SJCRH30 (cell line): ENCODE measurements at places on chromosomes 5 and 9. TPM values are rescaled to one million over a fixed set of nuclear protein-coding genes. Genes with fewer than 3 reads are reported as not detected.

DNA sequence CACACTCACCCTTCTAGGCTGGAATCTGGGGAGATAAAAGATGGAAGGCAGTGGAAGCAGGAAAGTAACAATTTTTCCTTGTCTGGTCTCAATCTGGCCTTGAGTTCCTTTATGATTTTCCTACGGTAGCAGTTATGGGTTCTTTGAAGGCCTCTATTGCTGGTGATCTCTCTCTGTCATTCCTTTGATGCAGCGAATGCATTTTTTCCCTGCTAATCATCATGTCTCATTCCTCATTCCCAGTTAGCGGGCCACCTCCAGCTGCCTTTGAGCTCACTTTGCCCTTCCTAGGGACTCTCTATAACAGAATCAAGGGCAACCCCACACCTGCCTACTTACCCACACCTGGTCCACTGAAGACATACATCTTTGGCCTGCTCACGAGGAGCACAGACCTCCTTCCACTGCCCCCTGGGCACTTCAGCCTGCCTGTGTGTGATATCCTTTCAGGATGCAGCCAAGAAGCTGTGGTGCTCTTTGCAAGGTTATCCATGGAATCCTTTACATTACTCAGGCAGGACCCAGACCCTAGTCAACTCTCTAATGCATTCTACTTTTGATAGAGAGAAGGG lies 191.7 kb downstream of the DRD1 start:
- no peak for DNase-seq

GRCh38 chr5:31844622-31845345 lies 205.9 kb downstream of the PDZD2 start:
- no peak for DNase-seq

GRCh38 chr9:37542895-37543294 lies 33.3 kb downstream of the FBXO10 start:
- DNase-seq, result no peak

GRCh38 chr5:131997026-131997726 lies 14.3 kb downstream of the ACSL6 start:
- DNase-seq, result no peak

Gene PPP2R2B
- total RNA-seq, result 0.04 TPM in 1 of 2 replicates, not detected in the other

DNA sequence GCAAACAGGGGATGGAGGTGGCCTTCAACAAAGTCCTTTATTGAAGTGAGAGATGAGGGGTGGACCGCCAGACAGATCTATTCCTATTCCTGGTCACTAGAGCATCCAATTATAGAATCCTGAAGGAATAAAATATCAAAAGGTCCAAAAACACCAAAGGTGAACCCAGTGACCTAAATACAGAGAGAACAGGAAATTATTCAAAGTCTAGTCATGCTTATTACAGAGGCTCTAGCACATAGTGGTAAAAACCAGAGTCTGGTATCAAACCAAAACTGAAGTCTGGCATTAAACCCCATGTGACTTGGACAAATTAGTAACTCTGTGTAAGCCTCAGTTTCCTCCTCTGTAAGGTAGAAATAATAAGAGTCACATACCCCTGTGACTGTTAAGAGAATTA lies 100.5 kb upstream of the SNX2 start:
- DNase-seq, result no peak

DNA sequence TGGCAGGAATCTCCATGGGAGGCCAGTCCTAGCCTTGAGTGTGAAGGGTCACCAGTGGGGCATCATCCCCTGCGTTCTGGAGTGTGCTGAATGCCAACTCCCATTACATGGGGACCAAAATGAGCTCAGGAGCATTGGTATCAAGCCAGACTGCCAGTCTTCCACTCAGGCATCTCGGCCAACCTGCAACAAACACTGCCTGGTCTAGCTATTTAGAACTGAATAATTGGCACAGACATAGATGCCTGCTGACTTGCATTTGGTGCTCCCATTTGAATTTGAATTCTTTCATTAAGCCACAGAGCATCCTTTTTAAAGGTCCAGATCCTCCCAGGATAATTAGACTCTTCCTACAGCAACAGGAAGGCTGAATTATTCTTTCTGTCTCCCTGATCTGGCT lies 116.6 kb upstream of the ABCA1 start:
- no peak for DNase-seq

DNA sequence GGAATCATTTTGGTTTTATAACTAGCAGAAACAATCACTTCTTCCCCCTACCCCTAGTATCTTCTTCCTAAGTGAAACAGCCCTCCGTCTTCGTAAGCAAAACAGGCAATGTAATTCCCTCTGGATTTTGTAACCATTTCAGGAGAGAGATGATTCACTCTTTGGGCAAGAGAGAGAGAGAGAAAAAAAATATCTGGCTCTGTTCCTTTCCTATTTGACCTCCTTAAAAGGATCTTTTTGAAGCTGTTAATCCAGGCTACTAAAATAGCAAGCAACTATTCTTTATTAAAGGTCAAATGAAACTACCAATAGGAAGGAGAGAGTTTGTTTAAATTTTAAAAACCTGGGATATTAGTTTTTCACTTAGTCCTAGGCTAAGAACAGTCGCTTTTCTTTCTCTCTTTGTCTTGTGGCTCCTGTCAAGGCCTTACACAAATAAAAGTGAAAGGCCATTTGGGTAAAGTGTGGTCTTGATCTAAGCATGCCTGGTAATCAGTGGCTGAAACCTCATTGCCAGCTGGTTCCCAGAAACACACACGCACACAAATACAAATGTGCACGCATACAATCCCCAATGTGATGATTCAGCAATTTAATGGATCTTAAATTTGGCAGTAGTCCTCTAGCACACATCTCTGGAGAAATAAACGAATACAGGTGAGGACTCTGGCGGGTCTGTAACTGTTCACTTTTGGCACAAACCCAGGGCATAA lies 70.2 kb downstream of the PRUNE2 start:
- DNase-seq, result no peak

Gene OR1J2
- not detected in 2 replicates for total RNA-seq

DNA sequence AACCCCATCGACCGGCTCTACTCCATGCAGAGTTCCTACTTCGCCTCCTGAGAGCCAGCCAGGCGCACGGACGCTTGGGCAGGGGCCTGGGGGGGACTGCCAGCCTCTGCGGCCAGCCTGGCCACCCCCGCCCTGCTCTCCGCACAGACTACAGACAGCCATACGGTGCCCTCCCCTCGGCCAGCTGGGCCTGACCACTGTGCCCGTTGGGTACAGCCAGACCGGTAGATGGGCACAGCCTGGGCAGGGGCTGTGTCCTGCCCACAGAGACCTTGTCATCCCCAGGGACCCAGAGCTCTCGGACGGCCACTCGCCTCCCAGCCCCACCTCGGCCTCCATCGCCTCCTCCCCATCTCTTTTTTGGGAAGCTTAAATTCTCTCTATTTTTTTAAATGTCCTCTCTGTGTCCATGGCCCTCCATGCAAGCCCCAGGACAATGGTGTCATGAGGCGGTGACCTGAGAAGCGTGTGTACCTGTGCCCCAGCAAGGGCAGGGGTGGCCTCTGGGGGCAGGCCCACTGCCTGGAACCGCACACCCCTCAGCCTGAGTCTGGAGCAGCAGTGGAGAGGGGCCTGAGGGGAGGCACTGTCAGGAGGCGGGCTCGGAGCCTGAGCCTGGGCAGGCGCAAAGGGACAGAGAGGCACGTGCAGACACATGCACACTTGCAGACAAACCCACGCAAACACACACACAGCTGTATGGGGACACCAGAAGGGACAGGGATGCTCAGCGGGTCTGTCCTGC lies 82.8 kb downstream of the LMX1B start:
- DNase-seq, result peak; percentile 2

DNA sequence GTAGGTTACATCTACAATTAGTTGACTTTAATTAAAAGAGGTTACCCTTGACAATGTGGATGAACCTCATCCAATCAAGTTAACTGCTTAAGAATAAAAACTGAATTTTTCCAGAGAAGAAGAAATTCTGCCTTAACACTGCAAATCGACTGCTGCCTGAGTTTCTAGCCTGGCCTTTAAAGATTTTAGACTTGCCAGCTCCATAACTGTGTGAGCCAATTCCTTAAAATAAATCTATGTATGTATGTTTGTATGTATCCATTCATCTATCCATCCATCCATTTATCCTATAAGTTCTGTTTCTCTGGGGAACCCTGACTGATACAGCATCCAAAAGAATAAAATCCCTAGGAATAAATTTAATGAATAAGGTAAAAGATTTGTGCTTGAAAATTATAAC lies 136.1 kb downstream of the TMEM38B start:
- no peak for DNase-seq

Gene GRIA1
- total RNA-seq, result not detected in 2 replicates
